ENCODE measurements at places on chromosomes 3 and 15.

DNA sequence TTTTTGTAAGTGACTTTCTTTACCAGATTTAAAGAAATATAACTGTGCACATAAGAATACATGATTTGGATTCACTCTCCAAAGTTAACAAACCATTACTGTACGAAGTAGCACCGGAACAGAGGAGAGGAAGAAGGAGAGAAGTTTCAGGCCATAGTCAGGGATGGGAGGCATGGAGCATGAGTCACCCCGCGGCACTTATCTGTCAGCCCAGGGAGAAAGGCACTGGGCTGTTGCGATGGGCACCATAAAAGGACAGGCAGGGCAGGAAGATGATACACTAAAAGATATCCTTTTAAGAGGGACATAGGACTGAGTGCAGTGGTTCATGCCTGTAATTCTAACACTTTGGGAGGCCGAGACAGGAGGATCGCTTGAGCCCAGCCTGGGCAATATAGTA, 37.0 kb downstream of the TTC23 start:
- no peak for DNase-seq

- no peak for DNase-seq
Observed at GRCh38 chr3:194034346-194035336, 101.3 kb upstream of the HES1 start.

GRCh38 chr15:78679089-78679511, 38.1 kb upstream of the CHRNB4 start:
- no peak for DNase-seq

- DNase-seq = no peak
Observed at GRCh38 chr3:54826251-54826691, 101.6 kb downstream of the LRTM1 start.

GRCh38 chr3:160482796-160483195, 33.2 kb upstream of the TRIM59 start:
- no peak for DNase-seq

DNA sequence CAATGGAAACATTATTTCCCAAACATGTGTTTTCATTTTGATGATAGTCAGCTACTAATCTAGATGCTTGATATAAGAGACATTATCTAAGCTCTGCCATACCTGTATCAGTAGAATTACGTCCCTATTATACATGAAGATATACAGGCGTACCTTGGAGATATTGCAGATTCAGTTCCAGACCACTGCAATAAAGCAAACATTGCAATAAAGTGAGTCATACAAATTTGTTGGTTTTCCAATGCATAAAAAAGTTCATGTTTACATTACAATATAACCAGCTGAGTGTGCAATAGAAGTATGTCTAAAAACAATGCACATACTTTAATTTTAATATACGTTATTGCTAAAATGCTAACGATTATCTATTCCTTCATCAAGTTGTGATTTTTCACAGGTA, 236.0 kb upstream of the ZNF717 start:
- no peak for DNase-seq

DNA sequence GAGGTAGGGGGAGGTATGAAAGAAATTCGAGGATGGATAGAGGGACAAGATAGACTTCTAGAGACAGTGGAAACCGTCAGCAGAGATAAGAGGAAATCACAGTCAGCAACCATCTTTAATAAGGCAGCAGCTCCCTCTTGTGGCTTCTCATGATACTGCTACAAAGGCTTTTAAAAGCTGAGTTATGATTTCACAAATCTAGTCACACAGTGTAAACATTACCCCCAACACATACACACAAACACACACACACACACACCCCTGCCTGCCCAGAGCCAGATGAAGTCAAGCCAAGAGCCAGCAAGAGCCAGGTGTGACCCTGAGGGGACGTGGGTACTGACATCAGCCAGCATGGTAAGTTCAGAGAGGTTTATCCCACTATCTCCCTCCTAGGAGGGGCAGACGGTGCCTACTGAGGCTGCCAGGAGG, 18.9 kb upstream of the TGM5 start:
- DNase-seq = peak; percentile 89

GRCh38 chr15:84810073-84810840, 6.9 kb upstream of the ALPK3 start:
- DNase-seq = no peak

DNA sequence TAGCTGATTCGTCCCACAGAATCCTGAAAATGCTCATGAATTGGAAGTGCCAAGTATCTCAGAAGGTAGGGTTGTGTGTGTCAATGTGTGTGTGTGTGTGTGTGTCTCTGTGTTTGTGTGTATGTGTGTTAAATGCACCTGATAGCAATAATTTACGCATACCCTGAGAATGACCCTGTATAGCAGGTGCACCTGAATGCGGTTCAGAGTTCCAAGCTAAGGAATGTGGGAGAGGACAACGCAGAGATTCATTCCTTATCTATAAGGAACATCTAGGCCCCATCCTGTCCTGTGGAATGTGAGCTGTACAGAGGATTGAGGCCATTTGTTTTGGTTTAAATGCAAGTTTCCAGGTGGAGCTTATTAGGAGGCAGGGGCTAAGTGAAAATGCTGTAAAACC, 49.1 kb upstream of the NEDD4 start:
- no peak for DNase-seq

- DNase-seq = peak; percentile 84
Observed at GRCh38 chr3:56157693-56158362, 310.4 kb downstream of the ERC2 start.

DNA sequence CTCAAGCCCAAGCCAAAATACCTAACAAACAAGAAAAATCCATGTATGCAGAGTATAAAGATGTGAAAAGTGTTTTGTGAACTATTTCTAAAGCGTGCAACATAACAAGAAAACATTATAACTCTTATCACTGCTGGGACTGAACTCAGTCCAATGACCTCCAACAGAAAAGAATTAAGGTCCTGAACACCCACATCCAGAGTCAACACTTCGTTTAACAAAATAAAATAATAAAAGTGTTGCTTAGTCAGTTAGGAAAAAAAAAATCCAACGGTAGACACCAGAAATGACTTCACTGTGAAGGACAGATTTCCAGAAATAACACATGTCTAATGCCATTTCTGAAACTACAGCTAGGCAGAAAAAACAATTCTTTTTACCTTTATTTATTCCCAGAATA, 28.0 kb downstream of the MB21D2 start:
- DNase-seq = no peak

- DNase-seq = peak; percentile 47
Observed at GRCh38 chr3:49388289-49388820, 23.4 kb downstream of the RHOA start.

GRCh38 chr3:113695431-113695785, 1.0 kb downstream of the USF3 start:
- DNase-seq = peak; percentile 9

DNA sequence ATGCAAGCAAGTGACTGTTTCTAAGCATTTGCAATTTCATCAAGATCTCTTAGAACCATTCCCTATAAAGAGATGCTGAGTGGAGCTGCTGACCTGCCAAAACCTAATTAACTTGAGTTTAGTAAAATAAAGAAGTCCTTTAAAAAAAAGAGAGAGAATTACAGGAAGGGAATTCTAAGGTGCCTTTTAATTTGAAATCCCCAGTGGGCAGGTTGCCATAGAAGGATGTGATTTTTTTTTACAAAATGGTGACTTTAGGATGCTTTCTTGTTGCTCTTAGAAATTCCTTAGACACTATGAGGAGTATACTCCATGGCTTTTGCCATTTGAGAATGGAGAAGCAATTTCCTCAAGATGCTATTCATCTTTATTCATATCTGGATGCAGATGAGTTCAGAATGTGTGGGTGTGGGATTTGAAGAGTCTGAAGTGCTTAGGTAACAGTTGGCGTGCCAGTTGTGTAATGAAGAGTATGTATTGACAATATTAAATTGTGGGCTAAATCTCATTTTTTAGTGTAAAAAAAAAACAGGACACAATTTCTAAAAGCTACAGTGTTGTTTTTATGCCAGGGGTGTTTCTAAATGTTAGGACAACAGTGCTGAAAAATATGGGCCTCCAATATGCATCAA, 13.6 kb downstream of the LRRC3B start:
- DNase-seq = no peak

- peak; percentile 58 for DNase-seq
Observed at GRCh38 chr3:46848271-46849044, 14.8 kb downstream of the MYL3 start.

DNA sequence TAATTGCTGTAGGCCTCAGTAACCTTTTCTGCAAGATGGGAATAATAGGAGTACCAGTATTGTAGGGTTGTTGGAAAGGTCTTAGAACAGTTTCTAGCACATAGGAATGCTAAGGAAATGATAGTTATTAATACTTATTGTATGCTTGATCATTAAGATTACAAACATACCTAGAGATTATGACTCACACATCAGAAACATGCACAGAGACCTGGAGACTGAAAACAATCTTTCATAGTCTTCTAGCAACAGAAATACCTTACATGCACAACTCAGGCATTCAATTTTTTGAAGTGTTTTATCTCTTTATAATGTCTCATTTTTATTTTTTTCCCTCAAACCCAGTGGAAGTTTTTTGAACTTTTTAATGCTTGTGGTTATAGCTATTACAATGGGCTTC, 104.4 kb upstream of the ZBTB20 start:
- no peak for DNase-seq

GRCh38 chr15:72155003-72155621, 36.9 kb downstream of the SENP8 start:
- peak; percentile 42 for DNase-seq

- DNase-seq = no peak
Observed at GRCh38 chr15:70355275-70355795, 257.6 kb upstream of the TLE3 start.

- peak; percentile 64 for DNase-seq
Observed at GRCh38 chr15:51751697-51752683, 593 bp downstream of the TMOD2 start.

DNA sequence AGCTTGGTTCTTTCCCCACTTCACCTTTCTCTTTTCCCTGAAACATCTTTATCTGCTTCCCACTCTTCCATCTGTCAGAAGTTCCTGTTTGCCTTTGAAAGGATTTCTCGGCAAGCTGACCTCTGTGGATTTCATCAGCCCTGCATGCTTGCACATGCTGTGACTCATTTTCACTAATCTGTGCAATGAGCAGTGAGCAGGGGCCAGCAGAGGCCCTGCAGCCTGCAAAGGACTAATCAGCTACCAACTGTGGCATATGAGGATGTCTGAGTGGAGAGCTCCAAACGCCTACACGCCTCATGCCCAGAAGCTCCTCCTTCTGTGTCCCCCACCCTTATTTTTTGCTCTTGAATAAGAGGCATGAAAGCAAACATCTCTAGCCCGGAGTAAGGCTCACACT, 333.0 kb upstream of the SEMA6D start:
- peak; percentile 0 for DNase-seq

DNA sequence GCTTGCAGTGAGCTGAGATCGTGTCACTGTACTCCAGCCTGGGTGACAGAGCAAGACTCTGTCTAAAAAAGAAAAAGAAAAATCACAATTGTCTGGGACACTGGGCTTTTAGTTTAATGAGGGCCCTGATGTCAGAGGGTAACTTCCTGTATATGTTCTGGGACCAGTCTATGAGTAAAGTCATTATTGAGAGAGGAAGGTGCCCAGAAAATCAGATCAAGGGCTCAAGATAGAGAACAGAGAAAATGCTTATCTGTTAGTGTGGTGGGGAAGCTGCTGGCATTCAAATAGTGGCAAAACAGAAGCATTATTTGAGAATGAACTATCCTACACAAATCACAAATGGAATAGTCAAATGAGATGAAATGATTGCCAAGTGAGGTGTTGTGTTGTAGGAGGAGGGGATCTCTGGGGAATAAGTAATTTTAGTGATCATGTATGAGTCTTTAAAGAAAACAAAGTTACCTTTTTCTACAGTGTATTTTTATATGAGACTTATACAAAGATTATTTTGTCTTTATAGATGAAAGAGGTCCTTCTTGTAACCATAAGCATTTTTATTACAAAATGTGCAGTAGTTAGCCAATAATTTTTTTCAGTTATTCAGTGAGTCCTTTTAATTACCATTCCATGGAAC, 13.4 kb downstream of the ARIH2 start:
- DNase-seq = peak; percentile 19

DNA sequence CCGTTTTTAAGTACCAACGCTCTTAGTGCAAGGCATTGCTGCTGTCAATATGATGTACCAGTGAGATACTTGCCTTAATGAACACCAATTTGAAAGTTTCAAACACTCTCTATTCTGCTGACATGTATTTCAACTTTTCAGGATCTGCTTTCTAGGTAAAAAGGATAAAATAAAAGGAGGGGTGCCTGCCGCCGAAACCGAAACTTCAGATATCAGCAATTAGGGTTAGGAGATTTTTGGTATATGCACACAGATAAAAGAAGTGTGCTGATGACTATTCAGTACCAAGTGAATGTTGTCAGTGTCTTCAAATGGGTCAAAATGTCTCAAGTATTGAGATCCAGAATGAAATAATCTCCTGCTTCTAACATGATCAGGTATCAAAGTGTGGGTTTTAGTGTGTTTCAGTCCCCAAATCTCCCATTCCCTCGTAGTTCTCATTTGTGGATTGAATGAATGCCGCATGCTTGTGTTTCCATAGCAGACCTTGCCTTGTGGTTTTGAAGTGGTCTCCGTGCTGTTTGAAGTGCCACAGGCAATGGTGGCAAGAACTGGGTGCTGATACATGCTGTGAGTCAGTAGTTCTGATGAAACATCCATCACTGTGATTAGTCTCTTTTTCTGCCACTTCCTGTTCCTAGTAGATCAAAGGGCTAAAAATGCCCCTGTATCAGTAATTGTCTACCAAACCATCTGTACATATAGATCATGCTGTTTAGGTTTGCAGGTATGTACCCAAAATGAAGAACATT, 22.5 kb downstream of the CHST14 start:
- DNase-seq = peak; percentile 67

GRCh38 chr3:54733106-54734006, 194.5 kb downstream of the LRTM1 start:
- no peak for DNase-seq

DNA sequence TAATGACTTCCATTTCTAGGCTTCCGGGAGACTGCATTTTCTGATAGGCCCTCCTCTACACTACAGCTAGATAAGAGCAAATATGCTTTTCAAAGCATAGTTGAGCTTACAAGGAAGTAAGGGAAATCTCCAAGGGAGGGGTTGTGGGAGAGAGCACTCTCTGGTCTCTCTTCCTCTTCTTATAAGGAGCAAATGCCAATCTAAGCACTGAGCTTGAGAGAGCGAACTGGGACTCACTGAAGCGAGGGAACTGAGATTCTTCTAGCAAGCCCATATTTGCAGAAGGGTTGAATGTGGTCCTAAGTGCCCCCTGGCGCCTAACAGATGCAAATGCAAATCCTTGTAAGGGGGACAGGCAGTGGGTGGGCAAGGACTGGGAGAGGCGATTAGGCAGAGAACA, 164.8 kb downstream of the ERC2 start:
- peak; percentile 57 for DNase-seq

DNA sequence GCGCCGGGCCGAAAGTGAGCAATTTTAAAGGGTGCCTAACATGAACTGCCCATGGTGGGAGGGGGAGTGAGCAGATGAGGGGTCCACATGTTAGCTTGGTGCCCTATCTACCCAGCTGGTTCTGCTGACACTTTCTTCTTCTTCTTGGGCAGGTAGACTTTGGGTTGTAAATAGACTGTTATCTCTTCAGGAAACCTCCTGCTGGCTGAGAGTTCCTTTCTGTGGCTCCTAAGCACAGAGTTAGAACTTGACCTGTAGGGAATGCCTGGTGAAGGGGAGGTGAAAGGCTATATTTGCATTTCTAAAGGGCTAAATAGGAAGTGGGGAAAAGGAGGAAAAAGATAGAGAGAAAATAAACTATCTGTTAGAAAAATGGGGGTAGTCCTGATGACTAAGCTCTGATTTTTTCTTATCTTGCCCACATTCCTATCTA, 521.4 kb upstream of the TGFBR2 start:
- no peak for DNase-seq

GRCh38 chr3:159892171-159892795, 96.4 kb upstream of the IL12A start:
- DNase-seq = no peak

GRCh38 chr3:187342255-187342654, 25.9 kb upstream of the RTP4 start:
- no peak for DNase-seq

Measured in suppressor macrophage treated with lipopolysaccharide for 1 hour (primary cell).